ENCODE measurements at places on chromosomes 3 and 15.

DNA sequence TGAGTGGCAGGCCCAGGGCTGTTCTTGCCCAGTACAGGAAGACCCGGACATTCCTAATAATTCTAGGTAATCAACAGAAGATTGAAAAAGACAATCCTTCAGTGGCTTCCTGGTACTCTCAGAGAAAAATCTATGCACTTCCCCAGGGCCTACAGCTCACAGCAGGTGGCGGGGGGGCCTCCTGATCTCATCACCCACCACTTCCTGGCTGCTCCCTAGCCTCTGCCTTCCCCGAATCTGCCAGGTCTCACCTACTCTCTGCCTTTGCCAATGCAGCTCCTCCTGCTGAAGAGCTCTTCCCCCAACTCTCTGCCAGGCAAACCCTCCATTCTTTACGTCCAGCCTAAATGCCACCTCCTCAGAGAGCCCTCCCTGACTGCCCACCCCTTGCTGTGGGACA, 37.5 kb downstream of the EHD4 start:
- DNase-seq = peak; percentile 32

GRCh38 chr3:85801955-85802354, 843.2 kb downstream of the CADM2 start:
- DNase-seq = no peak

DNA sequence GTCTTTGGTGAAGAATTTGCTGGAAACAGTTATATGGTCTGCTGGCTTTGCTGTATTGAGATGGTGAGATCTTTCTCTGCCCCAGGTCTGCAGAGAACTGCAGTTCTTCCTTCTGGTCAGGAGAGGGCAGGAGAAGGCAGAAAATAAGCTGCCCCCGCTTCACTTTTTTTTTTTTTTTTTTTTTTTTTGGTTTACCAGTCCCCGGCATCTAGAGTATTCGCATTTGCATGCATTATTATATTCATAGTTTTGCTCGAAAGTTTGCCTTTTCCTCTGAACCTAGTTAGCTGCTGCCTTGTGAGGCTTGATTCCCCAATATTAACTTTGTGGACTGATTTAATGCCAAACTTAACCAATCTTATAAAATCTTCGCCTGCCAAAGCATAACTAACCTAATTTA, 10.6 kb upstream of the PARL start:
- DNase-seq = no peak

- no peak for DNase-seq
Observed at GRCh38 chr3:116238846-116239565, 206.3 kb downstream of the LSAMP start.

GRCh38 chr3:59709702-59710553, 660.1 kb upstream of the CFAP20DC start:
- no peak for DNase-seq

DNA sequence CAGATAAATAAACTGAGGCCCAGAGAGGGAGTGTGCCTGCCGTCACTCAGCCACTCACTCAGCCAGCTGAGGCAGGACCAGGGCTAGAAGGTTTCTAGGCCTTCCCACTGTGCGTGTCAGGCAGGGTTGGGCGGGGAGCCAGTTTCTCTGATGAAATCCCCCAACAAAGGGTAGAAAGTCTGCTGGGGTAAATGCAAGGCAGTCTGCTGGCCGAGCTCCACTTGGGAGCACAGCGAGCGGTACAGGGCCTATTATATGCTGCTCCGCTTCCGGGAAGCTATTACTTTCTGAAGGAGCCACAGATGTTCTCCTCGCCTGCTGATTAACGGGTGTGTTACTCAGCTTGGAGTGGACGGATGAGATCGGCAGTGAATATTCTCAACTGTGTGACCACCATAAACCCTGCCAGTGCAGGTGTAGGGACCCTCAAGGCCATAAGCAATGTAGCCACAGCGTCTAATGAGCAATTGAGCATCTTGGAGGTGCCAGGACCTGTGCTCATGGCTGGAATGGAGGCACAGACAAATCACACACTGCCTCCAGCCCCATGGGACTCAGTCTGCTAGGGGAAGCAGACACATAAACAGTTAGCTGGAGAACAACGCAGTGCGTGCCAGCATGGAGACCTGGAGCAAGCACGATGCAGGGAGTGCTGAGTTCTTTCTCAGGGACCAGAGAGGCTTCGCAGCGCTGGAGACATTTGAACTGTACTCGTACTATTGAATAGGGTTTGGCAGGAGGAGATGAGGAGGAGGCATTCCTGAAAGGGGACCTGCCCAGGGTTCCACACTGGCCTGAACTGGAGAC, 42.1 kb downstream of the CORO2B start:
- no peak for DNase-seq

DNA sequence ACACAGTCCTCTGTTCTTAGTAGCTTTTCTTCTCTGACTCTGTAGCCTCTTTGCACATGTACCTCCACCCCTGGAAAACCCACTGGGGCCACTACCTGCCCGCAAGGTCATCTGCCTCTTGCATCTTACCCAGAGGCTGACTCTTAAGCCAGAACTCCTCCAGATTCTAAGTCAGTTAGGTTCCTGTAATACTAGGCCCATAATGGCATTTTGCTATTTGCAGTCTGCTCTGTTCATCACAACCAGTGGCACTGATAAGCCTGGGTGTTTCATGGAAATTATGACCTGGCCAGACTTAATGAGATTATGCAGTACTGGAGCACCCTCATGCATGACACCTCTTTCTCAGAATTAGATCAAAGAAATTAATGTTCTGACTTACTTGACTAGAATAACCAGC, 31.7 kb upstream of the ATG7 start:
- no peak for DNase-seq

GRCh38 chr3:126111126-126111551, 27.2 kb upstream of the SLC41A3 start:
- no peak for DNase-seq

DNA sequence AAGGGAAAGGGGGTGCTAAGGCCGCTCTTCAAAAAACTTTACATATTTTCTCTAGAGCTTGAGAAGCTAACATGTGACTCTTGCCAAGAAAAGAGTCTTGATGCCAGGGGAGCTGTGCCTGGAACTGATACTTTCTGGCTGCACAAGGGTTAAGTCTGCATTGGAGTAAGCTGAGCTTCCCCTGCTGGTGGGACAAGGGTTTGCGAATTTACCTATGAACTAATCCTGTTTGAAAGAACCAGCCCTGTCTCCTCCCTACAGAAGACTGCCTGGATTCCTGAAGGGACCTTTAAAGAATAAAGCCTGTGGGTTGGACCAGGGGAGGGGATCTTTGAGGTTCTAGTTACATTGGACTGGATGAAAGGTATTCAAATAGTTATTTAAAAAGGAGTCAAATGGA, 58.3 kb upstream of the EPHA3 start:
- no peak for DNase-seq

DNA sequence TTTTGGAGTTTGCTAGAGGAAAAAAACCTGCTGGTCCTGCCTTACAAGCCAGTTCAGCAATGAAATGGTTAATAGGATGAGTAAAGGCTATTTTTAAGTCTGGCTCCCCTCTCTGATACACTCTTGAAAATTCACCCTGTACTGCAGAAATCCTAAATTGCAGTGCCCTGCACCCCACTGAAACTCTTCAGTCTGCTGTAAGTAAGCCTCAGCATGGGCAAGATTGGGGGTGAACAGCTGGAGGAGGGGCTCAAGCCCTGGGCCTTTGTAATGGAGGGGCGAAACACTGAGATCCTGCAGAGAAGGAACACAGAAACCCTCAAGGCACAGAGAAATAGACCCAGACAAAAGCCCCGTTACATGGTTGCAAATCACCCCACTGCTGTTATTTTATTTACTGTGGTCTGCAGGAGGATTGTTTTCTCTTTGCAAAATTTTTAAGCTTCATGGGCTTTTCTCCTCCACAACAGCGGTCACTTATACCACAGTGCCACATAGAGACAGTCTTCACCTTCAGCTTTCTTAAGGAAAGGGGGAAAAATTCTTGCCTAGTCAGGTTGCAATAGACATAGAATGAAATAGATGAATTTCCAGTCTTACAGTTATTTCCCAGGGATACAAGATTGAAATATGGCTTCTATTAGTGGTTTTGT, 45.0 kb downstream of the SOX2 start:
- DNase-seq = no peak

DNA sequence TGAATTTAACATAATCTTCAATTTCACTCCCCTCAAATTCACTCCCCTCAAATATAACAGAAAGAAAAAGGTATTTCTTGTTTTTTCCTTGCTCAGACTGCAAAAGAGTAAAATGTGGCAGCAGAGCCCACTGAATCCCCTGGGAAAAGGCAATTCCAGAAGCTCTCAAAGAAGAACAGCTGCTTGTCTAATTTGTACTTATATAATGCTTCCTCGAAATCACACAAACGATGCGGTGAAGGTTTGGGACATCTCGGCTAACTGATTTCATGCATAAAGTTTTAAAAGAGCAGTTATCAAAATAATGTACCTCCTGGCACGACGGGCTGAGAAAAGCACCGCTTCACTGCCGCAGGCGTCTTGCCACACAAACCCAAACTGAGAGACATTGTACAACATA, 10.7 kb downstream of the BDH1 start:
- no peak for DNase-seq

DNA sequence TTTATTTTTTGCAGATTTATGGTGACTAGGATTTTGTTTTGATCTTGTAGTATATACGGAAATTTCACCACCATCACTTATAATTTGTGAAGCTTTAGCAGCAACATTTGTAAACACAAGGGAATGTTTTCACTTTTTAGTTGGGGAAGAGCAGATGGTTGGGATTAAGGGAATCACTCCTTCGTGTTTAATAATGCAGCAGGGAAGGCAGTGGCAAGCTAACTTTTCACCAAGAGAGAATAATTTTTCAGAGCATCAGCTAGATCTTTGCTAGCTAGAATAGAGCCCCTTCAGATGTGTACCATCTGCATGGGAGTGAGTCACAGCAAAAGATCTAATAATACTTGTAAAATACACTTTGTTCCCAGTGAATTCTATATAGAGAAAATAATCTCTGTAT, 632.7 kb downstream of the CADM2 start:
- DNase-seq = no peak

DNA sequence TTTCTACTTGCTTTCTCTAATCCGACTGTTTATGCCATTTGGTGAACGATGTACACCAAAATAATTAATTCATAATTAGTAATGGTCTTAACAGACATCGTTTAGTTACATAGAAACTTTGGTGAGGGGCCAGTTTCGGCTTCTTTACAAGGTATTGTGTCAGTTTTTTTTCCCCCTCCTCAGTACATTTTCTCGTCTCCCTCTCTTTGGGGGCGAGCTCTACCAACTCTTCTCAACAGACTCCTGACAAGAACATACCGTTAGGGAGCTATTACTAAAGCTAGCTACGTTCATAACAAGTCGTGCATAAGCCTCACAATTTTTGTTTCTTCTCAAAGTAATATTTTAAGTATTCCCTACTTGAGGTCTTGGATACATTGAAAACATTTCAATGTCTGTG, 1.4 kb downstream of the U2SURP start:
- DNase-seq = no peak

GRCh38 chr3:51684971-51685751, 14.1 kb downstream of the TEX264 start:
- DNase-seq = no peak

DNA sequence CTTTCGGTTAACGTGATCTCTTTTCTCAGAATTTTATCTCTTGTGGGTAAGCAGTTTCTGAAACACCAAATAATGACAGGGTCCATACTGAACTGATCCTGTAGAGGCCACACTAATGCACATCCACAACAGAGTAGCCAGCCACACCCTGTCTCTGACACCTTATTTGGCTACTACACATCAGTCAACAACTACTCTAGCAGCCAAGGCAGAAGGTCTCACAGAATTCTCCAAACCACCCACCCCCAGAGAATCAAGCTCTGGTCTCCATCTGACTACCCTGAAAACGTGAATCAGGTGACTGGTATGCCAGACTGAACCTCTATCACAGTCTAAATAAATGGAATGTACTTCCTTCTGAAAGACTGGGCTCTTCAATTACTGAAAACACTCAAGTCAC, 38.0 kb downstream of the EDC3 start:
- DNase-seq = no peak

DNA sequence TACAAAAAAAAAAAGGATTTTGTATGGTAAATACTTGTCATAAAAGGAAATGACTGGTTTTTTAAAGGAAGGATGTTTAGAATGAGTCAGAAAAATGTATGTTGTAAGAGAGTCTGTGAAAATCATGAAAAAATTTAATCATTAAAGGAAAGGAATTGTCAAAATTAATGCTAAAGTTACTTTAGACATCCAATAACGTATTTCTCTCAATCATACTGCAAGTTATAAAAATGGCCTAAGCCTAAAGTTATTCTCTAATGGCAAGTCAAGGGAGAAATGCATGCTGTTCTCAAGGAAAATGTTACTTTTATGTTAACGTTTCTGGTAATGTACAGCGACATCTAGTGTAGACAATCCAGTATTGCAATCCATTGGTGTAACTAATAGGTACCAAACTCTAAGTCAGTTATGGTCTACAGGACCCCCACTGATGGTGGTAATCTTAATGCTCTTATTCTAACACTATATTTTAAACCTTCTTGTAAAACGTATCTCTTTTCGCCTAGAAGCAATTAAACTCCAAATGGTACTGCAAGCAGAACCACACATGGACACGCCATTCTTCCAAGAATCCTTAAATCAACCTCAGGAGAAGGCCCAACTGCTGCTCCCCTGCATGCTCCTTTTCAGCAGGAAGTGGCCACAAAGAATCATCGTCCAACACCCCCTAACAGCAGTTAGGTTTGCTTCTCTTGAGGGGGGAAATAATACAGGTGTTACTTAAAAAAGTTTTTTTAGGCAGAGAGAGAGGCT, 35.2 kb downstream of the NCEH1 start:
- DNase-seq = no peak

DNA sequence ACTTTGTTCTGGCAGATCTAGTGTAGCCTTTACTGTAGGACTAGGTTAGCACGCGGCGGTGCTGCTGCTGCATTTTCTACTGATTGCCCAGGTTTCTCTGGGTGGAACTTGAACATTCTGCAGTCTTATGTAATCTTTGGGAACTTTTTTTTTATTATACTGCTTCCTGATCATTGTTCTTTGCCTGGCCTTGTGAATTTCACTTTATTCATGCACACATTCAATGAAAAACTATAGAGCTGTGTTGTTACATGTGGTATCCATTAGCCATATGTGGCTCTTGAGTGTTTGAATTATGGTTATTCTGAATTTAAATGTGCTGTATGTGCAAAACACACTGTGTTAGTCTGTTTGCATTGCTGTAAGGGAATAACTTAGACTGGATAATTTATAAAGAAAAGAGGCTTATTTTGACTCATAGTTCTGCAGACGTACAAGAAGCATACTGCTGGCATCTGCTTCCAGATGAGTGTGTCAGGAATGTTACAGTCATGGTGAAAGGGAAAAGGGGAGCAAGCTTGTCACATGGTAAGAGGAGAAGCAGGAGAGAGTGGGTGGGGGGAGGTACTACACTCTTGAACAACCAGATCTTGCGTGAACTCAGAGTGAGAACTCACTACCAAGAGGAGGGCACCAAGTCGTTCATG, 26.5 kb downstream of the MEF2A start:
- DNase-seq = no peak
